ENCODE measurements at places on chromosomes 12 and 14. TPM values are rescaled to one million over a fixed set of nuclear protein-coding genes. Genes with fewer than 3 reads are reported as not detected.

Gene ARL1
- 40.3 TPM for polyA plus RNA-seq

Gene NRXN3
- polyA plus RNA-seq, result 0.13 TPM

Gene LIN7A
- polyA plus RNA-seq, result 8.6 TPM

Gene CD163L1
- 0.31 TPM for polyA plus RNA-seq

Gene RILPL1
- 2.7 TPM for polyA plus RNA-seq

Gene CTSG
- polyA plus RNA-seq, result 0.24 TPM

Gene CLEC4D
- polyA plus RNA-seq, result 0.08 TPM

Gene NRL
- polyA plus RNA-seq, result 2.9 TPM

Gene CRY1
- polyA plus RNA-seq, result 10.4 TPM

Gene SOX5
- polyA plus RNA-seq, result 2.3 TPM

Gene DNAJC22
- polyA plus RNA-seq, result 22.4 TPM

Gene GLI1
- 0.44 TPM for polyA plus RNA-seq

Gene DEPDC4
- polyA plus RNA-seq, result 2.1 TPM

Gene SLC6A15
- polyA plus RNA-seq, result not detected

Gene IL31
- polyA plus RNA-seq, result not detected

- no peak for DNase-seq
Observed at GRCh38 chr12:61810486-61810885, 449.7 kb upstream of the USP15 start.

DNA sequence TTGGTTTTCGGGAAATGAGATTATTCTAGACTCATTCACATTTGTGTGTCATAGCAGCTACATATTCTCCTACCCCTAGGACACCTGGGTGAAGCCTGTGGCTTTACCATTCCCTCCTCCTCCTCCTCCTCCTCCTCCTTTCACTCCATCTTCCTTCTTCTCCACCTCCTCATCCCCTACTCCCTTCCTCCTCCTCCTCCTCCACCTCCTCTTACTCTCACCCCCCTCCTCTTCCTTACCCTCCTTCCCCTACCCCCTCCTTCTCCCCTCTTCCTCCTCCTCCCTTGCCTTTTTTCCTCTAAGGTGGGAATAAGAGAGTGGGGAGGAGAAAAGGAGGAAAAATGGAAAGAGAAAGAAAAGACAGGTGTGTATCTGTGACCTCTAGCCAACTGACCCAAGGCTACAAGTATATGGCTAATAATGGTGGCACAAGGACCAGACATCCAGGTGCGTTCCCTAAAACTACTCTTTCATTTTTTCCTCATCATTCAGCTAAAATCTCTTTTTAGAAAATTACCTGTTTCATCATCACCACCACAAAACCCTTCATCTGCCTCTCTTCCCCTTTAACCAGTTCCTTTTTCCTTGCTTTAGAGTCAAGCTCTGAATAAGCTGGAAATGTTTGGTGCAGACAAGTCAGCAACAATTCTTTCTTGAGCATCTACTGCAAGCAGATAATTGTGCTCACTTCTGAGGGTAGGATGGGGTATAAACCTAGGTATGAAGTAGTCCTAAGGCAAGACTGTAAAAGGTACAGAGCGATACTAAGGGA is 149.8 kb upstream of the FOXN3 start:
- no peak for DNase-seq

GRCh38 chr12:49091056-49091835 is 3.4 kb downstream of the DHH start:
- no peak for DNase-seq

- DNase-seq, result peak; percentile 58
Observed at GRCh38 chr12:51270067-51270950, at the start of gene SMAGP. TSS of gene SMAGP (minus strand) at chr12:51270415. CDS start at chr12:51269278, 1,137 bp downstream.

GRCh38 chr12:49301760-49302159 is 6.8 kb downstream of the PRPH start:
- DNase-seq, result no peak

DNA sequence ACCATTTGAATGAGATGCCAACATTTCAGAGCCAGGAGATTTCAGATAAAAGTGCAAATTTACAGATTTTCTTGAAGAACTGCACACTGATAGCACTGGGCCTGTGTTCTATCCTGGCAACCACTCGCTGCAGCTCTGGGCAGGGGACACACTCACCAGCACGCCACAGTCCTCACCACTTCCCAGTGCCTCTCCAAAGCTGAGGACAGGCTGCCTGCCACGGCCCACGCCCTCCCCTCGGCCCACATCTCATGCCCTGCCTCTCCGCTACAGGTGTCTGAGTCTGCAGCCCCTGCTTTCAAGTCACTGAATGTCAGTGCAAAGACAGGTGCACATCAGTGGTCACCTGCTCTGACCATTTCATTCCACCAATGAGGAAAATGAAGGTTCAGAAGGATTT is 12.7 kb downstream of the CAMKK2 start:
- no peak for DNase-seq

DNA sequence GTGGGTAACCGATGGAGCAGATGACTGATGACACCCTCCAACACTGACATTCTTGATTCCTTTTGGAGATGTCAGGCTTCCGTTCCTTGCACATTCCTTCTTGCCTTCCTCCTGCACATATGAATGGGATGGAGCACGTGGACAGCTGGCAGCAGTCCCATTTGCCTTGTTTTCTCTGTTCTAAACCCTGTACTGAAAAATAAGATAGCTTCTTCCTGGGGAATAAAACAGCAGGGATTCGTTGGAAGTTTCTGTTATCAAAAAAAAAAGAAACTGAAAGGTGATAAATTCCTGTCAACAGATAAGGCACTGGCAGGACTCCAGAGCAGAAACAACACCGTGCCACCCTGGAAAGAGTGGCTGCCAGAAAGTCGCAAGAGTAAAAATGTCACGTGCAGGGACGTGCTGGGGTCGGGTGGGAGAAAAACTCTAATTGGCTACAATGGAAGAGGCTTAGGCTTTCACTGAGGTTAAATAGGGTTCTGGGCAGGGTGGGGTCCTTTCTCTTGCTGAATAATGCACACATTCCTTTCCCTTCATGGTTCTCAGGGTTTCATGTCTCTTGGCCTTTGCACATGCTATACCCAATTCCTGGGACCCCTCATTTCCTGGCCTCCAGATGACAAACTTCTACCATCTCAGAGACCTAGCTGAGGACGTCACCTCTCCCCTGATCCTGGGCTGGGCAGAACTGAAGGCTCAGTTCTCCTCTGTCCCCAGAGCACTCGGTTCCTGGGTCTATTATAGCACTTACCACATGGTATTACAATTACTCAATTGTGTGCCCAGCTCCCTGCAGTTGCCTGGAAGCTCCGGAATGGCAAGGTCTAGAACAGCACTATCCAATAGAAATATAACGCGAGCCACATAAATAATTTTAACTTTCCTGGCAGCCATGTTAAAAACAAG is 7.0 kb upstream of the NUAK1 start:
- no peak for DNase-seq

GRCh38 chr12:76014007-76014406 is 17.6 kb downstream of the PHLDA1 start:
- DNase-seq, result no peak

DNA sequence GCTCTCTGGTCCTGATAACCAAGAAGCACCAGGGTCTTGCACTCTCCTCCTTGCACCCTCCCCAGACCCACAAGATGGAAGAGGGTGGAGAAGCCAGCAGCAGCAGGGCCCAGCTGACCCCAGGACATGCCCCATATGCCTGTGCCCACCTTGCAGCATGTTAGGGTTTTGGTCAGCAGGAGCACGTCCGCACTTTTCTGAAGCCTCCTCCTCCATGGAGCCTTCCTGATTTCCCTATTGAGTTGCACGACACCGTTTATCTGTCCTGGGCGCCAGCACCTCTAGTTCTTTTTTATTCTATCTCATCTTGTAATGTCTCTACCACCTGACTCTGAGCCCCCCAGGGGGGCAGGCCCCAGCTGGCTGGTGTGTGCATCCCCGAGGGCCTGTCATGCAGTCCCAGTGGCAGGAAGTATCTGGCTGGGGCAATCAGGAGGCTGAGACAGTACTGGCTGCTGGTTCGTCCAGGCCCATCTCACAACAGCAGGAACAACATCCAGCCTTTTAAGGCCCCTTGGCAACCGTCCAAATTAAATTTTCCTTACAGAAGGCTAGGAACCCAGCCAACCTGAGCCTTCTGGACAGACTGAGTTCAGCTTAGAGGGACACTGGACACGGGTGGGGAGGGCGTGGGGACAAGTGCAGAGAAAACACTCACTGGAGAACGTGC is 39.6 kb downstream of the CCDC85C start:
- no peak for DNase-seq

- no peak for DNase-seq
Observed at GRCh38 chr12:61254225-61254624, 1006.0 kb upstream of the USP15 start.

GRCh38 chr12:2076196-2076570 is 23.4 kb downstream of the CACNA1C start:
- DNase-seq, result no peak

DNA sequence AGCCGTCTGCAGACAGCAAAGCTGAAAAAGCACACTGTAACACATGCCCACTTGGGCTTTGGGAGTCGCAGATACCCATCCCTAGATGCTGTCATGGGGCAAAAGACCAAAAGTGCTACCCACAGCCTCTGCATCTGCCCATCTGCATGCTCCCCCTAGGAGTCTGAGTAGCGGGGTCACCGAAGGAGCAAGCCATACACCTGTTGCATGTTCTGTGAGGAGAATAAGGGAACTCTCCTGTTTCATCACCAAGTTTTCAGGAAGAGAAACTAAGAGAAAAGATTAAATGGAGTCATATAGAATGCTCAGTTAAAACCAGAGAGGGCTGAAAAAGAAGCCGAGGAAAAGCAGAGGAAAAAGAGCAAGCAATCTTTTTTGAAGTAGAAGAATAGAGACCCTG is 13.7 kb upstream of the ST8SIA1 start:
- no peak for DNase-seq

- DNase-seq, result no peak
Observed at GRCh38 chr12:67826148-67826547, 163.1 kb upstream of the IFNG-AS1 start.

DNA sequence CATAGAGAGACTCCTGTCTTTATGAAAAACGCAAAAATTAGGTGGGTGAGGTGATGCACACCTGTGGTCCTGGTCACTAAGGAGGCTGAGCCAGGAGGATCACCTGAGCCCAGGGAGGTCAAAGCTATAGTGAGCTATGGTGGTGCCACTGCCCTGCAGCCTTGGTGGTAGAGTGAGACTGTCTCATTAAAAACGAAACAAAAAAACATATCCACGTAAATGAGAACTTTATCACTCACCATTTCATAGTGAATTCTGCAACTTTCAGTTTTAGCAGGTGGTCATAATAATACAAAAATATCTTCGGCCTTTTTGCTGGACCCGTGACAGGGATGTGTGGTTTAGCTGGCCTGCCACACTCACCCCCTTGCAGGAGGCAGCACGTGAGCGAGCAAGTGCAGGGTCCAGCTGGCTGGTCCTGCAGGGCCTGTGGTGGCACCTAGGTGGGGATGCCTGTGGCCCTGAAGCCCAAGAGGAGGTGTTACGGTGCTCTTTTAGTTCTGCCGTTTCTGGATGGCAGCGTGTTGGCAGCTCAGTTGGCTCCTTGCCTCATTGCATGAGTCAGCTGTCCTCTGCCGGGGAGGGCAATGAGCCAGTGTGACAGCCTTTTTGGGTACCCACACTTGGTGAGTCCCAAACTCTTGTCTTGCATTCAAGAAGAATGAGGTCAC is 1330.7 kb upstream of the TMEM132C start:
- no peak for DNase-seq

GRCh38 chr12:26197832-26198231 is 2.5 kb downstream of the SSPN start:
- DNase-seq, result no peak

DNA sequence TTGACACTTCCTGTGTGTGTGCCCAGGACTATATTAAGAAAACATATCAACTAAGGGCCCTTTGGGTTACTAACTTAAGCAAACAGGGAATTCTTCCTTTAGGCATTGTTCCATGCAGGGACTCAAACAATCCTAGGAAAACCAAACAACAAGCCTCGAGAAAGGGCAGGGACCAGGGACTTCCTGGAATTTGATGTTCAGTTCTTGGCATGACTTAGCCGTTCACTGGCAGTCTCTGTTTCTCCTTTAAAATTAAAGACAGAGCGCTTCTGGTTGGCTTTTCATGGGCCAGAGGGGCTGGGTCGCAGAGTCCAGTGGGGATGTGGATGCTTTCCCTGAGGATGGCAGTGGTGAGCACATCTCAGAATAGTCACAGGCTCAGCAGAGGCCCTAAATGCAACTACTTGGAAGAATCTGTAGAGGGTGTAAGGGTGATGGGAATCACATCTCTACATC is 35.2 kb downstream of the RNFT2 start:
- DNase-seq, result no peak

DNA sequence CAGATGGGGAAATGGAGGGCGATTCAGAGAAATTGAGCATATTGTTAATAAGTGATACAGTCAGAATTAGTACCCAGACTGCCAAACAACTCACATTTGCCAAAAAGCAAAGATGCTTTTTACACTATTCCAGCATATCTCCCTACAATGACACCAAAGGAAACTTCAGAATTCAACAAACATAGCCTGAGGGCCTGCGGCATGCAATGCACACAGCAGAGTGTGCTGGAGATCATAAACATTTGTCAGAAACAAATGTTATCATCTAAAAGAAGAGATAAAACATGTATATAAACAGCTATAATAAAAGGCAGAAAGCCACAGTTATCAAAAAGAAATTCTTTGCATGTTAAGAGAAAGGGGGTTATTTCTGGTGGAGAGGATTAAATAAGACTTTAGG is 20.1 kb upstream of the GARIN6 start:
- no peak for DNase-seq

- DNase-seq, result no peak
Observed at GRCh38 chr14:69005432-69006148, 26.5 kb upstream of the ACTN1 start.

- no peak for DNase-seq
Observed at GRCh38 chr12:13099066-13099843, 4.2 kb downstream of the GSG1 start.

- no peak for DNase-seq
Observed at GRCh38 chr12:70966996-70967790, 46.7 kb upstream of the PTPRR start.

- no peak for DNase-seq
Observed at GRCh38 chr12:6329703-6330064, 12.2 kb downstream of the TNFRSF1A start.

DNA sequence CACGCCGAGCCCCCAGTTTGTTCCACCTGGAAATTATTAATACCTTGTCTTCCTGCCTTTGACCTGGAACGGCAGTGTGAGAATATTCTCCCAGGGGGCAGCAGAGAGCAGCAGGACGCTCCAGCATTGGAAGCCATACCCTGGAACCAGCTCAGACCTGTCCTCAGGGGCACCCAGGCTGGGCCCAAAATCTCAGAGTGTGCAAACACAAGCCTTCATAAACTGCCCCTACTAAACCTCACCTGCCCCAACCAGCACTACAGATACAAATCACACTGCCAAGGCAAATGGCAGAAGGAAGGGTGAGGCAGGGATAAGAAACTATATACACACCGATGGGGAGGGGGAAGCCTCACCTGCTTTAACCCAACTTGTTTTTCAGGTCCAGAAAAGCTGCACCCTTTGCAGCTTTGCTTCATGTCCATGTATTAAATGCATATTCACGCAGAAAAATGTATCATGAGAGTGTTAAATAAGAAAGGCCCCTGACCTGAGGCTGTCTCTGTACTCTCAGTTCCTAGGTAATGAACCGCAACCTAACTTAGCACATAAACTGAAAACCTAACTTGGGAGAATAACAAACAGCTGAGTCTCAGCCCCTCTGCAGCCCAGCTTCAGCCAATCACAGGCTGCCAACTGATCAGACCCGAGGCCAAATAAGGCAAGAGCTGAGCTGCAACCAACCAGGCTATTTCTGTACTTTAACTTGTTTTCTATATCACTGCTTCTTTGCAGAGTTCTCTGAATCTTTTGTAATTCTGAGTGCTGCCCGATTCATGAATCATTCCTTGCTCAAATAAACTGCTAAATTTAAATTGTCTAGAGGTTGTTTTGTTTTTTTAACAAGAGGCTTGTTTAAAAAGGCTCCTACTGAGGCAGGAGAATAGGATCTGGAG is 130.1 kb downstream of the SPTSSA start:
- peak; percentile 70 for DNase-seq
